ENCODE measurements at places on chromosomes 3 and 15. TPM values are rescaled to one million over a fixed set of nuclear protein-coding genes. Genes with fewer than 3 reads are reported as not detected.

- no peak for DNase-seq
Observed at GRCh38 chr15:62617741-62618140, 424.8 kb upstream of the TPM1 start.

Gene NOX5
- total RNA-seq, result 0.19 TPM

- DNase-seq, result no peak
Observed at GRCh38 chr15:76386926-76387325, 50.4 kb downstream of the ISL2 start.

- DNase-seq, result no peak
Observed at GRCh38 chr3:139044366-139045210, at the start of gene PRR23C. TSS of gene PRR23C (minus strand) at chr3:139044892. CDS start at chr3:139044620, 272 bp downstream.

DNA sequence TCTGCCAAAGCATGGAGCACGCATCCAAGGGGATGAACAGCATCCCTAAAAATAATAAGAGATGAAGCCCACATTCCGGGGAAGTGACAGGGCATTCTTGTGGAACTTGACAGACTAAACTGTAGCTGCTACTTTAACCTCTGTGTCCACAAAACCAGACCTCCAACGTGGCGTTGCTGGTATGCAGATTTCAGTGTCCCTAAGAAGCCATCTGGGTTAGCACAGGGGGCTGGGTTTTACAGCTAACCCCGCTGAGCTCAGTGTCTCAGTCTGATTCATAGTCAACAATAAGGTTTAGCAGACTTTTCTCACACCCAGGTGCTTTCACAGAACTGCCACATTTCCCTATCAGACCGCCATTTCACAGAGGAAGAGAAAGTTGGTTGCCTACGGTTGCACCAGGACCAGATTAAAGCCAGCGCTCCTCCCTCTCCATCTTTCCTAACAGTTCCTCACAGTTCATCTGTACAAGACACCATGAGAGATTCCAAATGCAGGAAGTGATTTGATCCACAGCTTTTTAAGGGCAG is 61.6 kb upstream of the CTDSPL start:
- DNase-seq, result no peak

DNA sequence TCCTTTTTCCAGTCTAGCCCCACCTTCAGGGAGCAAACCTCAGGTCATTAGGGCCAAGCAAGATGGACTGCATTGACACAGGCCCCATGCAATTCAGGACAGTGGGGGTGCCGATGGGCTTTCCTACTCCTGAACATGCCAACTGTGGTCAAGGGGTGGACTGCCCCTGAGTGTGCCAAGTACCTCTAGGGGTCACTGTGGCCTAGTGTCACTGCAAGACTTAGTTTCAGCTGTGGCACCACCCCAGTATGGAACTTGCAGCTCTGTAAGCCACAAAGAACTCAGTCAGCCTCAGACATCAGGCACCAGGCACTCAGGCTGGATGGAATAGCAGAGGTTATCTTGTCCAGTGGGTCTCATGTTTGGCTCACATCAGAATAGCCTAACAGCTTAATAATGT is 32.3 kb downstream of the EXOG start:
- DNase-seq, result no peak

DNA sequence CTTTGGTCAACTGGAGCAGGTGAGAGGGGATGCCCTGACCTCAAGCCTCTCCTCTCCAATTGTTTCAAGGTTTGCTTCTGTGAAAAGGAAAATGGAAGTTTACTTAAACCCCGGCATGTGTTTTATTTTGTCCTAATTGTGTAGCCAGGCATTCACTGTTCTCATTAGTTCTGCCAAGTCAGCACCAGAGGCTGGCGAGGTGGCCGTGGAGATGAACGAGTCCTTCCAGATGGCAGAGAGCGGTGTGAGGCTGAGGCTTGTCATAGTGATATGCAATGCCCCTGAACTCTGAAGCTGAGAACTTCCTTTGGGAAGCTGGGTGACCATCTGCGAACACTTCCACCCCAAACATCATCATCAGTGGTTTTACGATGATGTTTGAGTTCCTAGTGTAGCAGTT is 199.6 kb downstream of the TJP1 start:
- DNase-seq, result no peak

DNA sequence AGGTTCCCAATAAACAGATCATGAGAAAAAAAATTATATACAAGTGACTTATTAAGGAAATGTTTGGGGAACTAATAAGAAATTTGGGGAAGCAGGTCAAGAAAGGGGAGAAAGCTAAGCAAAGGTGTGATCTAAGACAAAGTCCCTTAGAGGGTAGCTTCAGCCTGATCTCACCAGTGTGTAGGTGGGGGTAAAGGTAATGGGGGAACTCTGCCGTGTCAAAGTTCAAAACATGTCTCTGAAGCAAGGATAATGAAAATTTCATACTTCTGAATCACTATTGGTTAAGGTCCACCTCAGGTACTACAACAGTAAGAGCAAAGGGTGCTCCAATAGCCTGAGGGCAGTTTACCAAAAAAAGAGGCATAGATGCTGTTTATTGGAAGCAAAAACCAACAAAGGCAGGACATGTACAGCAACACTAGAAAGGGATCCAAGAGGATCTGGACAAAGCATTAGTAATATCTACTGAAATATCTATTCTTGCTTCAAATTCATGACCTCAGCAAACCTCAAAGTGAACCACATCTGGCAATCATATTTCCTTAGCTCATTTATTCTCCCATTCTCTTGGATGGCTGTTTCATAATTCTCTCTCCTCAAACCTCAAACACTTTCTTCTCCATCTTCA is 6.9 kb downstream of the ACAD11 start:
- DNase-seq, result no peak

- DNase-seq, result no peak
Observed at GRCh38 chr15:38588672-38589071, 24.1 kb upstream of the RASGRP1 start.

DNA sequence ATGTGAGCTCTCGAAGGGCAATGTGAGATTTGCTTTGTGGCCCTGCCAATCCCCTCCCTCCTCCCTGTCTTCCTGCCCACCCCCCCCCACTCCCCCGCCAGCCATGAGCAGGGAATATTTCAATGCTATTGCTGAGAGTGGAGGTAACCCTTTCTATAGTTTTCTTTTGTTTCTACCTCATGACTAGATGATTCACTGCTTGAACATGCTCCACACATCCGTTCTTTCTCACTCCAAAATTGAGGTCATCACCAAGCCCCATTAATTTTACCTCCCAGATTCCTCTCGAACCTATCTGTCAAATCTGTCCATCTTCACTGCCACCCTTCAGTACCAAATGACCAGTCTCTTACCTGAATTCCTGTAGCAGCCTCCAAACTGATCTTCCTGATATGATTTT is 12.2 kb downstream of the ZNF774 start:
- DNase-seq, result no peak

DNA sequence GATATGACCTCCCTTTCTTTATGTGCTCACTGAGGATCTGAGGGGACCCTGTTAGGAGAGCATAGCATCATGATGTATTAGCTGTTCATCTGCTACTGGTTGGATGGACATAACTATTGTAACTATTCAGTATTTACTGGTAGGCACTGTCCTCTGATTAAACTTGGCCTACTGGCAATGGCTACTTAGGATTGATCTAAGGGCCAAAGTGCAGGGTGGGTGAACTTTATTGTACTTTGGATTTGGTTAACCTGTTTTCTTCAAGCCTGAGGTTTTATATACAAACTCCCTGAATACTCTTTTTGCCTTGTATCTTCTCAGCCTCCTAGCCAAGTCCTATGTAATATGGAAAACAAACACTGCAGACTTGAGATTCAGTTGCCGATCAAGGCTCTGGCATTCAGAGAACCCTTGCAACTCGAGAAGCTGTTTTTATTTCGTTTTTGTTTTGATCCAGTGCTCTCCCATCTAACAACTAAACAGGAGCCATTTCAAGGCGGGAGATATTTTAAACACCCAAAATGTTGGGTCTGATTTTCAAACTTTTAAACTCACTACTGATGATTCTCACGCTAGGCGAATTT is 14.9 kb downstream of the GREM1 start:
- DNase-seq, result no peak

GRCh38 chr15:61243983-61244593 is 15.0 kb upstream of the RORA start:
- DNase-seq, result no peak

DNA sequence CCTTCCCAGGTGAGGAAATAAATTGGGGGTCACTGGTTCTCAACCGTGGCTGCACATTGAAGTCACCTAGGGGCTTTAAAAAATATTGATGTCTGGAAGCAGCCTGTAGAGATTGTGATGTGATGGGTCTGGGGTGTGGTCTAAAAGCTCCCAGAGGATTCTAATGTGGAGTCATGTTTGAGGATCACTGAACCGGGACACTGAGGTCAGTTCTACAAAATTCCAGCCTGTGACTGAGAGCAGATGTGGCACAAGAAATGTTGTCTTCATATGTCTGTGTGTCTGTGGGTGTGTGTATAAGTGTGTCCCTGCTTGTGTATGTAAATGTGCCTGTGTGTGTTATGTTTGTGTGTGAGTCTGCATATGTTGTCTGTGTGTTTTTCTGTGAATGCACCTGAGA is 79.9 kb downstream of the TLE3 start:
- DNase-seq, result no peak

Gene CTDSPL
- 35.1 TPM for total RNA-seq

Gene MEIS2
- total RNA-seq, result 24.3 TPM

Gene GPR149
- not detected for total RNA-seq

DNA sequence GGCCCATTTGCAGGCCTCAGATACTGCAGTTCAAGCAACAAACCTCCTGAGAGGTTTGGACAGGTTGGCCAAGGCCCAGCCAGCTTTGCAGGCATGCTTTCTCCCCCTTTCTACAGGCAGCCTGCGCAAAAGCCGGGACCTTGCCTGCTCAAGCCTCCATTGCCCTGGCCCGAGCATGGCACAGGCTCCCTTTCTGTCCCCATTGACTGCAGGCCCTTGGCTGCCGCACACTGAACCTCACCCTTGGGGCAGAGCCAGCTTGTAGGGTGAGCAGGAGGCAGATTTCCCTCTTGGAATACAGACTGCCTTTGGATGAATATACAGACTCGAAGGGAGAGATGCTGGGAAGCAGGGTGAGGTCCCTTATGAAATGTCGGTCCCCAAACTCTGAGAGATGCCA is 461.7 kb upstream of the PROK2 start:
- DNase-seq, result no peak

- no peak for DNase-seq
Observed at GRCh38 chr3:170423001-170423615, 4.4 kb downstream of the CLDN11 start.

Measured in right atrium auricular region (tissue), 2 donors.